ENCODE measurements at places on chromosomes 2 and 18.

DNA sequence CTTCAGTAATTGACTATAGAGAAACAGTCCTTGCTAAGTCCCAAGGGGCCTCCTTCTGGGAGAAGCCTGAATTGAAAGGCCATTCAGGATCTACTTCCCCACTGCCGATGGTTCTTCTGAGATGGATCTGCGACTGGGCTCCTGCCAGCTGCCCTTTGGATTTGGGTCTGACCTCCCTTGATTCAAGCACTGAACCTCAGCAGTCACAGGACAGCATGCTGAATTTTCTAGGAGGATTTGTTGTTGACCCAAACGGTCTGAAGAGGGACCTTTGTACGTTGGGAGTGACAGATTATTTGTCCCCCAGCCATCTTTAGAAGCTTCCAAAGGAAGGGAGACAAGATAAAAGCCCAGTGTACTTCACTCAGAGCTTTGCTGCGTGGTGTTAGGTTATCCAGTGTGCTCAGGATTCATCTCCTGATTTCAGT is 67.1 kb downstream of the NXPH2 start:
- DNase-seq = no peak

- DNase-seq = no peak
These were observed 4.2 kb downstream of the CHCHD5 start for GRCh38 chr2:112588611-112589045.

- peak; percentile 7 for DNase-seq
These were observed 391 bp downstream of the ZNF385B start for GRCh38 chr2:179861027-179861415.

GRCh38 chr2:21392649-21393048 is 268.9 kb downstream of the TDRD15 start:
- DNase-seq = no peak

DNA sequence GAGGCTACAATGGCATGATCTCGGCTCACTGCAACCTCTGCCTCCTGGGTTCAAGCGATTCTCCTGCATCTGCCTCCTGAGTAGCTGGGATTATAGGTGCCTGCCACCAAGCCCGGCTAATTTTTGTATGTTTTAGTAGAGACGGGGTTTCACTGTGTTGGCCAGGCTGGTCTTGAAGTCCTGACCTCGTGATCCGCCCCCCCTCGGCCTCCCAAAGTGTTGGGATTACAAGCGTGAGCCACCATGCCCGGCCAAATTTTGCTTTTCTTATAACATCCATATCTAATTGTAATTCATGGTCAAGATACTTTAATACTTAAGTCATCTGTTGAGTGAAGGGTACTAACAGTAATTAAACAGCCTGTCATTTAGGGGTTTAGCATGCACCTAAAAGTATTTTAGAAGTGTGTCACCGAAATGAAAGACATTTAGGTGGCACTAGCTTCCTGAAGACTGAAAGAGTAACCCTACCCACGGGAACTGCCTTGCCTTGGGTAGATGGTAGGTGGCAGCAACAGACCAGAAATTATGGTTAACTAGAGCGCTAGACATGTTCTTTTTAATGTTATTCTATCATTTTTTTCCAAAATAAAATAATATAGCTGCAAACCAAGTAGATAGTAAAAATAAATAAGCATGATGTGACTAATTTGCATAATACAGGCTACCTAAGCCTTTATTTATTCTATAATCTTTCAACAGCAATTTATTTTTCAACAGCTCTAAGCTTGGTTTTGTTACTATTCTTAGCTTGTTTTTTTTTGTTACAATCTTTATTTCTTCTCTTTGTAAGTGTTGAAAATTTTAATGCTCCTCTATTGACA is 8.6 kb upstream of the ACYP2 start:
- peak; percentile 87 for DNase-seq

DNA sequence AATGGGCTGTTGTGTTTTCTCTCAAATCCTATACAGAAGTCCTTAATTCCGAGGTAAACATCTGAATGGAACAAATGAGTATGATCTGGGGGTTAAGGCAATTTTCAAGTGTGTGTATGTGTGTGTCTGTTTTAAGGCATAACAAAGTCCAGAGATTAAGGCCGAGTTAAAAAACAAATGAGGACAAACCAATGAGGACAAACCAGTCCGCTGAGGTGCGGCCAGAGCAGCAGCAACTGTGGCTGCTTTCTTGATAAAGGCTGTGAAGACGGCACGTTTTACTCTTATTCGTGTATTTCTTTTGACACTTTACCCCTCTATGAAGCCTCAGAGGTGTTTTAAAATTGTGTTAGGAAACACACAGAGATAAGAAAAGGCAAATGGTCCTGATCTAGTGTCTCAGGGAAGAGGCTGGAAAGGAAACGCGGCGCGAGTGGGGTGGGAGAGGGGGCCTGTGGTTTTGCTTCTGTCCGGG is 495 bp upstream of the GULP1 start:
- no peak for DNase-seq

DNA sequence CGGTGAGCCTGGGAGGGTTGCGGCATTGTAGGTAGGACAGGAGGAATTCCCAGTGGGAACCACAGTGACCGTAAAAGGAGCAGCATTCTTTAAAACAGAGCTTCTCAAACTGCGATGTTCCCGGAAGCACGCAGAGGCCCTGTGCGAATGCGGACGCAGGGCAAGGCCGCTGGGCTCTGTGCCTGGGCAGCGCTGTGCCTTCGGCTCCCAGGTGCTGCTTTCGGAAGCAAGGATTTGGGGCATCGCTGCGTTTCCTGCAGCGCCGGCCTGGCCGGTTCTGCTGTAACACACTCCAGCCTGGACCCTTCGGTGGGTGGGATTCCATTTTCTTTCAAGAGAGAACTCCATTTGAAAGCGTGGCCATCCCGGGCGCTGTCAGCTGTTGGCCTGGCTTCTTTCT is 118.6 kb downstream of the PTGR3 start:
- no peak for DNase-seq

DNA sequence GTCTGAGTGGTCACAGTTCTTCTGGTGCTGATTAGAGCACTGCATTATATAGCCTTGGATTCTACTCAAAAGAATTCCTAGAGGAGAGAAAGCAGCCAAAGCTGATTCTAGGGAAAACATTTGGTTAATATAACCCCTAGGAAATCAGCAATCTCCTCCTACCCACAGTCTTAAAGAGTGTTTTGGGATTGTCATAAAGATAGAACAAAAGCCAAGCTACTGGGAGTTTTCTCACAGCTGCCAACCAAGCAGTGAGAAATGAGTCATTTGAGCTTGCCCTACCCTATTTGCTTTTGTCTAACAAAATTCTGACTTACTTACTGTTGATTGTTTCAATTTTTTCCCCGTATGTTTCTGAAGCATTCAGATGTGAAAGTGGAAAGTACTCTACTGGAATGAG is 469.3 kb downstream of the PLCL1 start:
- no peak for DNase-seq

- DNase-seq = no peak
These were observed 42.7 kb downstream of the ZNF516 start for GRCh38 chr18:76452357-76452756.

GRCh38 chr18:12432881-12433280 is 25.2 kb downstream of the PRELID3A start:
- DNase-seq = no peak

- DNase-seq = no peak
These were observed 6.6 kb downstream of the KIF1A start for GRCh38 chr2:240813231-240813921.

GRCh38 chr2:239288951-239289511 is 111.8 kb downstream of the HDAC4 start:
- DNase-seq = no peak

DNA sequence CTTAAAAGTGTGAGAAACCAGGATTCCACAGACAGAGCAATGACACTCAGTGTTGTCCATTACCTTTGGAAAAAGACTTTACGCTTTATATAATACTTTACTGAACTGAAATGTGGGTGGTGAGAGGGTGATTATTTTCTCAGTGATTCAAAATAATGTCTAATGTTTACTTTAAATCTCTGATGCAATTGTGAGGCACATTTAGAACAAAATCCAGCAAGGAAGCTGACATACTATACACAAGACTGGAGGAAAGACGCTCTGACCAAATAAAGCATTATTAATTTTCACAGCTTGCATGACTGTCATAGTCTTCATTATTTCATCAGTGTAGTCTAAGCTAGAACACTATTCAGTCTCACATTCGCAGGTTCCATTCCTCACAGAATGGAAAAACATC is 34.1 kb upstream of the STAT1 start:
- DNase-seq = no peak

GRCh38 chr2:111696226-111696625 is 187.8 kb downstream of the ANAPC1 start:
- no peak for DNase-seq

DNA sequence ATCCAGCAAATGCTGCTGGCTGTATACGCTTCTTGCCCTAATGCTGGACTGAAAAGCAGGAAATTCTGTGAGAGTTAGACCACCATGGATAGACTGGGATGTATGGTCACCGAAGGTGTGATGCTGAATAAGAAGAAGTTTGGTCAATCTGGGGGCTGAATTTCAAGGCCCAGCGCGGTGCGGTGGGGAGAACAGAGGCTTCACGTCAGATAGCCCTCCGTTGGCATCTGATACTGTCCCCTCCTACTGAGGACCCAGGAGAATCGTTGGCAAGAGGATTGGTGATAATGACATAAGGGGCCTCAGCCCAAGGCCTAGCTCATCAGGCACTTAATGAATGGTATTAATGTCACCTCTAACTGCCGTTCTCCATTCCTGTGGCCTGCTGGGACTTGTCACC is 97.3 kb upstream of the ST3GAL5 start:
- no peak for DNase-seq

DNA sequence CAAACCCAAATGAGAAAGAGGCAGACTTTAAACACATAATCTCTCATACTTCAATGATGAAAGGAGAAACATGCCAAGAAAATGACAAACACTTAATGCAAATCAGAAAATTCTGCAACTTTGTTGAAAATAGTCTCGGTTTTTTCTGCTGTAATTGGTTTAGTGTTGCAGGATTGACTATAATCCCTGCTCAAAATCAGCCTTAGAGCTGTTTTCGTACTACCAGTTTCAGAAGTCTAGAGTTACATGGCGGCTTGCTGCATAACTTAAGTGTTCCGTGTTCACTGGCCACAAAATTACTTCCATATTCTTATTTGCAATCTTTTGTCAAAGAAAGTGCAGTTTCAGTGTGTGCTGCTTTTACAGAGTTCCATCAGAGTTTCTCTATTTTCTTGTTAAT is 48.9 kb upstream of the ITGAV start:
- no peak for DNase-seq

DNA sequence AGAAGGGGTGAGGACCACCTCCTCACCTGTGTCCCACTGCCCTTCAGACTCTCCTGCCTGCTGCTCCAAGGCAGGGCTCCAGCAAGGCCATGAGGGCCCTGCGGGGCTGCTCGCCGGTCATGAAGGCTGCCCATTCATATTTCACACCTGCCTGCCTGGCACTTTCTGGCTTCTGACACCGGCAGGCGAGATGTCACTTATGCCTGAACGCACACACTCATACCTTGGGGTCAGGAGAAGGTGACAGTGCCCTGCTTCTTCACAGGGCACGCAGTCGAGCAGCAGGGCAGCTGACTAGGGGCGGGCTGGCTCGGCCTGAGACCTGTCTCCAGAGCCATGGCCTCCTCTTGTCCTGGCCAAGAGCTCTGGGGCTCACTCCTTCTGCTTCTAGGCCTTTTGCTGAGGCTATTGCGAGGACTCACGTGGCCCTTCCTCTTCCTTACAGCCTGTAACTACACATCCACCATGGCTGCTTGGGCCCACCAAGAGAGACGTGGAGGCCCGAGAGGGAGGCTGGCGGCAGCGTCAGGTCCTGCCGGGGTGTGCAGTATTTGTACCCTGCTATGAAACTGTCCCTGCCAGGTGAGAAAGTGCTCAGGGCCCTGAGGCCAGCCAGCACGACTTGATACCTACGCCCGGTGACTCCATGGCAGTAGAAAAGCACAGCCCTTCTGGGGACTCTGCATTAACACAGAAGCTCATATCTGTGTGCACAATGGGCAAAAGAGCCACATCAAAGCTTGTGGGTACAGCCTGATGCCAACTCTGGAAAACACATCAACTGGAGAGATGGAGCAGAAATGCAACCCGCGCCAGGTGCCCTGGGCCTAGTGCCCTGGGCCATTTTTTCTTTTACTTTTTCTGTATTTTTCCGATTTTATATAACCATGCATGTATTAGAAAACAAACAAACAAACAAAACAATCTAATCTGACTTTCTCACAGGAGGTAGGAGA is 30.6 kb downstream of the HS6ST1 start:
- DNase-seq = no peak

DNA sequence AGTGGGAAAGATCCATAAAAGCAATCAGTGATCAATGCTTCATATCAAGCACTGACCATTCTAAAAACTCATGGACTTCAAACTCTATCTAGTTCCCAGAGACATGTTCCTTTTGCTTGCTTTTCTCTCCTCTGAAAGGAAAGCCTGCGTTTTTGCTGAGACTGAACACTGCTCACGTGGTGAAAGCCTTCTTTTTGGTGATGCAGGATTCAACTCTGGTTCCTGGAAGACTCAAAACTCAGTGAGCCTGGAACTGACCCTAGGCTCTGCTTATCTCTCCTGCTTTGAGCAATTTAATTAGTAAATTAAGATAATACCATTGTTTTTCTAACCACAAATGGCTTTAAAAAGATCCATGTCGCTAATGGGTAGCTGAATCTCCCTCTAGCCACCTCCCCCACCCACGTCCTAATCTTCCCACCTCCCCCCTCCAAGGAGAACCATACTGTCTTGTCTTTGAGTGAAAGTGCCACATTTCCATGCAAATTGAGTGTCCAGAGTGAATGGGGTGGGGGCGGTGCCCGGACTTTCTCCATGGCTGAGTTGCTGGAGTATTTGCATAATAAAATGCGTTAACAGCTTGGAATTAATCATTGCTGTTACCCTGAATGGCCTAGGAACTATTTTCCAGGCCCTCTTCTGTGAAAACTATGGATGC is 130.5 kb downstream of the BCL11A start:
- DNase-seq = no peak

- peak; percentile 56 for DNase-seq
These were observed 69.4 kb downstream of the TWSG1 start for GRCh38 chr18:9403795-9404564.

GRCh38 chr2:195601361-195601760 is 55.7 kb upstream of the SLC39A10 start:
- no peak for DNase-seq

DNA sequence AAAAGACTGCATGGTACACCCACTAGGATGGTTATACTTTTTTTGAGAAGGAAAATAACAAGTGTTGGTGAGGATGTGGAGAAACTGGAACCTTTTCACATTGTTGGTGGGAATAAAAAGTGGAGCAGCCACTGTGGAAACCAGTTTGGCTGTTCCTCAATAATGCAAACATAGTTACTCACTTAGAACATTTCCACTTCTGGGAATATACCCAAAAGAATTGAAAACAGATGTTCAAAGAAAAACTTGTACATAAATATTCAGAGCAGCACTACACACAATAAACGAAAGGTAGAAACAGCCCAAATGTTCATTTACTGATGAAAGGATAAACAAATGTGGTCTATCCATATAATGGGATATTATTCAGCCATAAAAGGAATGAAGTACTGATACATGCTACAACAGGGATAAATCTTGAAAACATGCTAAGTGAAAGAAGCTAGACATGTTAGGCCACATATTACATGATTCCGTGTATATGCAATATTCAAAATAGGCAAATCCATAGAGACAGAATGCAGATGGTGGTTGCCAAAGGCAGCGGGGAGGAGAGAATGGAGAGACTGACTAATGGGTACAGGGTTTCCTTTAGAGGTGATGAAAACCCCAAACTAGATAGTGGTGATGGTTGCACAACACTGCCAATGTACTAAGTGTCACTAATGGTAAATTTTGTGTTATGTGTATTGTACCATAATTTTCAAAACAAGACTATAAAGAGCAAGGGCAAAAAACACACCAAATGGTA is 20.9 kb upstream of the LMAN1 start:
- DNase-seq = no peak

- DNase-seq = no peak
These were observed 236.4 kb downstream of the MBD5 start for GRCh38 chr2:148257276-148257675.
